ENCODE measurements at places on chromosomes 13 and 19.

- no peak overlapping the region for H3K4me3 ChIP-seq
- H3K4me1 ChIP-seq: no peaks in the 10 kb centered on the region
- H3K27me3 ChIP-seq: peaks cover 14% of the 10 kb centered on the region
These were observed 11.7 kb upstream of the KL start for GRCh38 chr13:33004511-33004910.

DNA sequence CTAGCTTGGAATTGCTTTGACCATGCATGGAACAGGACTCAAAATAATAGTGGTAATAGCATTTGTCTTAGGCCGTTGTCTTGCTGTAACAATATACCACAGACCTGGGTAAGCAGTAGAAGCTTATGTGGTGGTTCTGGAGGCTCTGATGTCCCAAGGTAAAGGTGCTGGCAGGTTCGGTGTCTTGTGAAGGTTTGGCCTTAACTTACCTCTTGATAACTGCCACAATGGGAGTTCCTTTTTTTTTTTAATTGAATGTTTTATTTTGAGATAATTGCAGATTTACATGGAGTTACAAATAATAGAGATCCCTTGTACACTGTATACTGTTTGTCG, 5.8 kb downstream of the RPL21 start:
- H3K36me3 ChIP-seq: peaks cover 67% of the 10 kb centered on the region
- H3K27ac ChIP-seq: no peak overlapping the region
- no peaks in the 10 kb centered on the region for H3K27me3 ChIP-seq

GRCh38 chr13:50779443-50780200, 63.9 kb downstream of the DLEU7 start:
- no peaks in the 10 kb centered on the region for H3K27me3 ChIP-seq
- H3K4me3 ChIP-seq: no peak overlapping the region
- H3K27ac ChIP-seq: no peak overlapping the region
- H3K36me3 ChIP-seq: peaks cover 3% of the 10 kb centered on the region
- no peaks in the 10 kb centered on the region for H3K4me1 ChIP-seq

DNA sequence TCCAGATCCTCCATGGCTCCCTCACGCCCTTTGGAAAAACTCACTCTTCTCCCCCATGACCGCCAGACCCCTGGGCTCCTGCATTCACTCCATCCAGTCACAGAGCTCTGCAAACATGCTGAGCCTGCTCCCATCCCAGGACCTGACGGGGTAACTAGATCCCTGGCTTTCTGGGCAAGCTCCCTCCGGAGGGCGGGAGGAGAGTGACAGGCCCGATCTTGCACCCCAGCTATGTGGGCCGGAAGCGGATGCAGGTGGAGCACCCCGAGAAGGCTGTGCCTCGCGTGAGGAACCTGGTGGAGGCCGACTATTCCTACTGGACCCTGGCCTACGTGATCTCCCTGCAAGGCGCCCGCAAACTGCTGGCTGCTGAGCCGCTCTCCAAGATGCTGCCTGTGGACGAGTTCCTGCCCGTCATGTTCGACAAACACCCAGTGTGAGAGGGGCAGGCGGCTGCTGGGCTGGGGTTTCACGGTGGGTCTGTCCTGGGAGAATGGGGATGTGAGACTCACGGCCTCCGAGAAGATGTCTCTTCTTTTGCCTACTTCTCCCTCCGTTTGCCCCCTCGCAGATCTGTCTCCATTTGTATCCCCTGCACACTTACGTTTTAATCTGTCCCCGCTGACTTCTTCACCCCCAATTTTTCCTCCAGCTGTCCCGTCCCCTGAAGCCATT, 25.2 kb downstream of the COLGALT1 start:
- H3K27ac ChIP-seq: no peak overlapping the region
- no peak overlapping the region for H3K4me3 ChIP-seq

- no peak for DNase-seq
- H3K36me3 ChIP-seq: peaks cover 14% of the 10 kb centered on the region
- peaks cover 14% of the 10 kb centered on the region for H3K4me1 ChIP-seq
These were observed 2.6 kb upstream of the TIMM13 start for GRCh38 chr19:2429917-2430535.
